ENCODE measurements at places on chromosomes 7 and 10.

- no peak for DNase-seq
Observed at GRCh38 chr7:29270594-29271318, 76.2 kb downstream of the CHN2 start.

DNA sequence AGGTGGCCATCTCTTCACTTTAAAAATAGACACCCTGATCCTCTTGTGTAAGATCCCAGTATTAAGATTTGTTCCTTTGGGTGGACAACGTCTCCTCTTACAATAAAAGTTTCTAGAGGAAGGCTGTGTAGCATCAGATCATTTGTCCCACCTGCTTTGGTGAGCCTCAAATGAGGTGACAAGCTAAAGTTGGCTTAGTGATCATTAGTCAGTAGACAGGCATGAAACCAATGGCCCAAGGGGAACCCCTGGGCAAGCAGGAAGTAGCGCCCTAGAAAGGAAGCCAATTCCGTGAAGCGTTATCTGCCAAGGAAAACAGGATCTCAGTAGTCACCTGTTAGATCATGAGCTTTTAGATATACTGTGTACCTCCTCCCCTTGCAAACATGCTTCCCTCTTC is 66.8 kb downstream of the PCGF5 start:
- DNase-seq = no peak

DNA sequence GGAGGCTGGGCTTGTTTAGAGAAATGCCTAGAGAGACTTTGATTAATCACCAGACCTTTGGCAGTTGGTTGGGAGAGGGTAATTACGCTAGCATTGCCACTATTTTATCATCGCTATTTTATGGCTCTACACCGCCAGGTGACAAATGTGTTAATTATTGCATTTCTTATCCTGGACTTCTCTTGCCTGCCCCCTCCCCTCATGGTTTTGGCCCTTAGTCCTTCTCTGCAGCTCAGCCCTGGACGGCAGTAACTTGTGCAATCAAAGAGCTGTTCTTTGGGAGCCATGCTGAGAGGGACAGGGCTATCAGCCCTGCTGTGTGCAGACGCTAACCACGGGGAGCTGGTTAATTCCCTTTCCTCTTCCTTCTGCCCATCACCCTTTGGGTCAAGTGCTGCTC is 585.0 kb downstream of the AUTS2 start:
- no peak for DNase-seq

GRCh38 chr7:88700725-88701124 is 58.8 kb upstream of the ZNF804B start:
- DNase-seq = no peak

- DNase-seq = no peak
Observed at GRCh38 chr10:98357194-98357822, 57.7 kb downstream of the PYROXD2 start.
